Stimulated activated CD8-positive, alpha-beta memory T cell treated with anti-CD3 and anti-CD28 coated beads, Interleukin-2, amount 100 ng/mL, for 1 hour (primary cell): ENCODE measurements at places on chromosomes 13 and 19.

DNA sequence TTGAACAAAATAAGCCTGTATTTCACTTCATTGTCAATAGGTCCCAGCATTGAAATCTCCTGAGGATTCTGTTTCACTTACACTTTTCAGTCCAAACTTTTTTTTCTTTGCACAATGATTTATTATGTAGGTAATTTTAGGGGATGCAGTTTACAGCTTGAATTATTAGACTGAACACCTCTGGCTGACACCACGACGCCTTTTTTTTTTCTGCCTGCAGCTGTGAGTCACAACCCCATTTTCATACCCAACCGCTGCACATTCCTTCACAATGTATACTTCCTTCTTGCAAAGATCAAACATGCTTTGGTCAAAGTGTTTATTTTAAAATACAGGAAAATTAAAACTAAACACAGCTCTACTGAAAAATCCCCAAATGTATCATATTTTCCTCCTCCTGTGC, 11.4 kb downstream of the ZIC2 start:
- DNase-seq, result no peak

DNA sequence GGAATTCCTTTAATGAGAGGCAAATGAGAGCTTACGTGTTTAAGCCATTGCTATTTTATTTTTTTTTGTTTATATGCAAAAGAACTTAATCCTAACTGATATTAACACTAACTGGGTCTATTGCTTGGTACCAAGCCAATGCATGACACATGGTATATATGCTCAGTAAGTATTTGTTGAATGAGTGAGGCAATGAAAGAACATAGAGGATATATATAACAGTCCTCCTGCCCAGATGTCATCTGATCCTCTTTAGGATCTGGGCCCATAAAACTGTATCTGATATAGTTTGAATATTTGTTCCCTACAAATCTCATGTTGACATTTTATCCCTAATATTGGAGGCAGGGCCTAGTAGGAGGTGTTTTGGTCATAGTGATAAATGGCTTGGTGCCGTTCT, 13.0 kb upstream of the ALOX5AP start:
- no peak for DNase-seq

DNA sequence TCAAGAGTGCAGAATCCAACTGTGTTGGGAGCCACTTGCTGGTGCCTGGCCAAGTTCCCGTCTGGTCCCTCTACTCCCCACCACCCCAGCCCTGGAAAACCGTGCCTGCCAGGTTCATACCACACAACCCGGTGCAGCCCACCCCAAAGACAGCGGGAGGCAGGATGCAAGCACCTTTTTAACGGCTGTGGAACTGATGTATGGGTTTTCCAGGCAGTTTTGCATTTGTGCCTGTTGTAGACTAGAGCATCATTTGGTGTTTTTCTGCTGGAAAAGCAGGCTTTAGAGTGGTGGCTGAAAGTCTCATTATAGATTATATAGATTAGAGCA, 13.5 kb downstream of the TFDP1 start:
- DNase-seq, result no peak

GRCh38 chr19:18304458-18305310, 18.2 kb downstream of the LSM4 start:
- DNase-seq, result peak; percentile 75

DNA sequence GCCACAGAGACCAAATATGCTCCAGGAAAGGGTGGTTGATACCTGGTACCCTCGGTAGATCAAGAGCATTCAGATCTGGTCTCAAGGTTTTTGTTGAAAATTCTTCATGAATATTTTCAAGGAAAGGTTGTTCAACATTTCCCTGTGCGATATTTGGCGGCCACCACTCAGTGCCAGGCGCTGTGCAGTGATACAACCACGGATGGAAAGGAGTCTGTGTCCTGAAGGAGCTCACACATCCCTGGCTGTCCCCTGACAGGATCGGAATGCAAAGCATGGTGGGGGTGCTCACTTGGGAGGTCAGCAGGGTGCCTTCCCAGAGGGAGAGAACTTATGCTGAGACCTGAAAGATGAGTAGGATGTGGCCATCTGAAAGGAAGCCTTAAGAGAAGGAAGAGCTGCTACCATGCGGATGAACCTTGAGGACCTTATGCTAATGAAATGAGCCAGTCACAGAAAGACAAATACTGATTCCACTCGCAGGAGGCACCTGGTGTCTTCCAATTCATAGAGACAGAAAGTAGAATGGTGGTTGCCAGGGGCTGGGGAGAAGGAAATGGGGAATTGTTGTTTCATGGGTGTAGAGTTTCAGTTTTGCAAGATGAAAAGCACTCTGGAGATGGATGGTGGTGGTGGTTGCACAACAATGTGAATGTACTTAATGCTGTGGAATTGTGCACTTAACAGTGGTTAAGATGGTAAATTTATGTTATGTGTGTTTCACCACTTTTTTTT, 41.6 kb downstream of the HSPH1 start:
- DNase-seq, result no peak

GRCh38 chr19:5775668-5776309, 8.8 kb downstream of the PRR22 start:
- no peak for DNase-seq

- no peak for DNase-seq
Observed at GRCh38 chr13:36814465-36814864, 4.6 kb upstream of the RFXAP start.
